NCI-H1436 treated with DMSO at 0.1 percent for 48 hours (cell line): ENCODE measurements at places on chromosomes 5 and 9.

- DNase-seq: no peak
Measured at GRCh38 chr5:173495225-173495904, 121.1 kb downstream of the BOD1 start.

DNA sequence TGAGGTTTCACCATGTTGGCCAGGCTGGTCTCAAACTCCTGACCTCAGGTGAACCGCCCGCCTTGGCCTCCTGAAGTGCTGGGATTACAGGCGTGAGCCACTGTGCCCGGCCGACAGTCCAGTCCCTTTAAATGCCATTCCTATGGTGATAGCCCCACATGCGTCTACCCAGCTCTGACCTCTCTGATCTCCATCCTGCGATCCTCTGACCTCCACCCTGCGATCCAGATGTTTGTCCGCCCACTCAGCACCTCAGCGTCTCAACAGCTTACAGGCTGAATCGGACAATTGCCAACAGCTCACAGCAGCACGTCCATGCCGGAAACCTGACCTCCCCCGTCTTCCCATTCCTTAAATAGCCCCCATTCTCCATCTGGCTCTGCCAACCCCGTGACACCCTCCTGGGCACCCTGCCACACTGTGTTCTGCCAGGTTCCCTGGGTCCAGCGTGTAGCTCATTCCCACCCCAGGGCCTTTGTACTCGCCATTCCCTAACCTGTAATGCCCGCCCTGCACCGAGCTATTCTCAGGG, 44.0 kb upstream of the RNU6ATAC start:
- no peak for DNase-seq

DNA sequence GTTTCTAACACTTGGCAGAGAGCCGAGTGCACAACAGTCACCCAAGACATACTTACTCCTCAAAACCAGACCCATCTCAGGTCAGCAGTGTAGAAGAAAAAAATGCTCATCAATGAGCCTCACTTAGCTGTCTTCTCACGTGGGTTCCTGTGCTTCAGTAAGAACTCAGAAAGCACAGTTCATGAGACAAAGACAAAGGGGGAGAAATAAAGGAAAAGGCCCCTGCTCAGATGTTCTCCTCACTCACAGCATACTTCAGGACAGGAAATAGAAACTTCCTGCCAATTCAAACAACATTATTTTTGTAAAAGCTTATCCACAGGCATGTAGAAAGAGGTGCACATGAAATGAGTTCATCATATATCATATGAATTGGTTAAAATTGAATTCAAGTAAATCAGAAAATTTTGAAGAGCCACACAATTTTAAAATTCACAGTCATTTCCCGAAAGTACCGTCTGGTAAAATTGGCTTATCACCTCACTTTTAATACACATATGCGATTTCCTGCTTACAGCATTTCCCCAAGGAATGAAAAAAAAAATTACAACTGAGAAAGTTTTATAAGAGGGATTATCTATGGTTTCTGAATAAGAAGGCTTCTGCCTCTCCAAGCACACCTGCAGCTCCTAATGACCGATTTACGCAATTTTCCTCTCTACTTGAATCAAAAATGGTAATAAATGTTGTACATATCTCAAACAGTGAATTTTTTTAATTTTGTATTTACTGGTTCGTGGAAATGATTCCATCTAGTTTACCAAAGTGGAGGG, 328.3 kb downstream of the TMEM167A start:
- no peak for DNase-seq

DNA sequence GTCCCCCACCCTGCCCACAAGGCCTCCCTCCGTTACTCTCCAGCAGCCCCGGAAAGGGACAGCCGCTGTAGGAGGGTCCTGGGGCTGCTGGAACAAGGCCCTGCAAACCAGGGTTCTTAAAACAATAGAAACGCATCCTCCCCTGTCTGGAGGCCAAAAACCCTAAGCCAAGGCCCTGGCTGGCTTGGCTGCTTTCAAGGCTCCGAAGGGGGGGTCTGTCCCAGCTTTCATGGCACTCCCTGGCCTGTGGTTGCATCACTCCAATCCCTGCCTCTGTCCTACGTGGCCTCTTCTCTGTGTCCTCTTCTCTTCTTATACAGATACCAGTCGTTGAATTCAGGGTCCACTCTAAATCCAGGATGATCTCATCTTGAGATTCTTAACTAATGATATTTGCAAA, 7.4 kb upstream of the UBAC1 start:
- DNase-seq: no peak

- DNase-seq: no peak
Measured at GRCh38 chr5:60887746-60888145, 43.7 kb upstream of the ELOVL7 start.

- DNase-seq: no peak
Measured at GRCh38 chr9:82313697-82314096, 325.1 kb downstream of the SPATA31D1 start.

- DNase-seq: no peak
Measured at GRCh38 chr5:112574536-112574935, 155.5 kb upstream of the EPB41L4A start.

- DNase-seq: no peak
Measured at GRCh38 chr5:127892467-127893207, 189.4 kb downstream of the CCDC192 start.

- no peak for DNase-seq
Measured at GRCh38 chr5:26569929-26570258, 468.5 kb downstream of the CDH9 start.

DNA sequence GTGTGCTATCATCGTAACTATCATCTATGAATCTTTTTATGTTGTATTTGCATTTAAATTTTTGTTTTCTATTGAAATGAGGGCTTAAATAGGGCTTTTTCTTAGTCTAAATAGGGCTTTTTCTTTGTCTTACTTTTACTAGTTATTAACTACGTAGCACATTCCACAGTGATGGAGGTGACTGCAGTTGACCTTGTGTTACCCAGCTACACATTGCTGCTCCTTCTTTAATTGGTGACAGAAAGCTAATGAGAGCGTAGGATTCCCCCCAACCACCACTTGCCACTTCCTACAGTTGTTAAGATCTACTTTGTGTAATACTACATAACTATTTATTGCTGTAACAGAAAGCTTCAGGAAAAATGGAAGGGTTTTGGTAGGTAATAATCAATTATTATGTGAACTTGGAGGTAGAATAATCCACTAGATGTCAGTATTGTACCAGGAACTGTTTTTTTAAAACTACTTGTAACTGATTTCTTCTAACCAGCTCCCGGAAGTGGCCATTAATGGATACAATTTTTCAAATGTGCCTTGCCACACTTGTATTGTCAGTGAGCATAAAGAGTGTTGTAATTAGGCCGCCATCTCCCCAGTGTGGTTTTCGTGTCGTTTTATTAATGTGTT, 18.0 kb downstream of the MTRR start:
- no peak for DNase-seq

DNA sequence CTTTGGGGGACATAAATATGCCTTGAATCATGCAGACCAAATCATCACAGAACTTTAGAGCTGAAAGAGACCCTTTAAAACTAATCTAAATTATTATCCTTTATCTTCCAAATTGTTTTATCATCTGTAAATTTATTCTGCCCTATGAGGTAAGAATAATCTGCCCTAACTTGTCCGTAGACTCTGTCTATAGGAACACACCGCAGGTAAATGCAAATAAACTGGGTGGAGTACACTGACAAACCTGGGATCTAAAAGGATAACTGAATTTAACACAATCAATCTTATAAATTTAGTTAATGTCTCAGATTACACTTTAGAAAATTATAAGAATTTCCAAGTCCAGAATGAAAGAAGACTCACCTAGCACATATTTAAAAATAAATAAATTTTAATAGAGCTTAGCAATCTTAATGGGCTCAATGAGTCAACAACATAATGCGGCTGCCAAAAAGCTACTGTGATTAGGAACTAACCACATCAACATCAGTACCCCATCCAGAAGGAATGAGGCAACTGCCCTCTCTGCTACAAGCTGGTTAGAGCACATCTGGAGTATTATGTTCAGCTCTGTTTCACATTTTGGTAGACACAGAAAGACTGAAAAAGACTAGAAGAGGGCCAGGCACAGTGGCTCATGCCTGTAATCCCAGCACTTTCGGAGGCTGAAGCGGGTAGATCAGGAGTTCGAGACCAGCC, 5.6 kb downstream of the MEGF9 start:
- no peak for DNase-seq

GRCh38 chr5:116739571-116739970, 164.9 kb upstream of the SEMA6A start:
- DNase-seq: no peak

DNA sequence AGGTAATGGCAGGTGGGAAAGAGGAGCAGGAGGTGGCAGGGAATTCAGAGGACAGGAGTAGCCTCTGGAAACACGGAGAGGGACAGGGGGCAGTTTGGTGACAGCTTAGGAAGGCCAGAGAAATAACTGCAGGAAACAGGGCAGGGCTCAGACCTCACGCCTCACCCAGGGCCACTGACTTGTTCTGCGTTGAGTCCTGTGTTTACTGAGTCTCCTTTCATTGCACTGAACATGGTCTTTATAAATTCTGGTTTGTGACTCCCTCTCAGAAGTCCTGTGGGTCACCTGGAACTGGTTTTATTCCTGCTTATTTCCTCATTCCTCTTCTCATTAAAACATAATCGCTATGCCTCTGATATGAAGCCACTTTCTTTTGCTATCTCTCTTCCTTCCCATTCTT, 55.2 kb upstream of the ZNF622 start:
- DNase-seq: no peak

GRCh38 chr5:126106029-126106428, 317.2 kb upstream of the GRAMD2B start:
- no peak for DNase-seq

- no peak for DNase-seq
Measured at GRCh38 chr9:100104314-100104713, 5.3 kb downstream of the INVS start.
